Stimulated activated memory B cell treated with anti-CD40 and anti-IgM and Interleukin-4, amounts not matched to agents 10 μg/mL and 1 μg/mL and 100 μg/mL, for 72 hours (primary cell): ENCODE measurements at places on chromosomes 3 and 15.

GRCh38 chr15:69253156-69253555 lies 45.6 kb upstream of the PAQR5 start:
- ATAC-seq = no peak

GRCh38 chr3:50190936-50191660 lies at the start of gene GNAT1:
Gene GNAT1 (plus strand): TSS chr3:50191610. CDS start chr3:50191726, 116 bp downstream.
- ATAC-seq = no peak

DNA sequence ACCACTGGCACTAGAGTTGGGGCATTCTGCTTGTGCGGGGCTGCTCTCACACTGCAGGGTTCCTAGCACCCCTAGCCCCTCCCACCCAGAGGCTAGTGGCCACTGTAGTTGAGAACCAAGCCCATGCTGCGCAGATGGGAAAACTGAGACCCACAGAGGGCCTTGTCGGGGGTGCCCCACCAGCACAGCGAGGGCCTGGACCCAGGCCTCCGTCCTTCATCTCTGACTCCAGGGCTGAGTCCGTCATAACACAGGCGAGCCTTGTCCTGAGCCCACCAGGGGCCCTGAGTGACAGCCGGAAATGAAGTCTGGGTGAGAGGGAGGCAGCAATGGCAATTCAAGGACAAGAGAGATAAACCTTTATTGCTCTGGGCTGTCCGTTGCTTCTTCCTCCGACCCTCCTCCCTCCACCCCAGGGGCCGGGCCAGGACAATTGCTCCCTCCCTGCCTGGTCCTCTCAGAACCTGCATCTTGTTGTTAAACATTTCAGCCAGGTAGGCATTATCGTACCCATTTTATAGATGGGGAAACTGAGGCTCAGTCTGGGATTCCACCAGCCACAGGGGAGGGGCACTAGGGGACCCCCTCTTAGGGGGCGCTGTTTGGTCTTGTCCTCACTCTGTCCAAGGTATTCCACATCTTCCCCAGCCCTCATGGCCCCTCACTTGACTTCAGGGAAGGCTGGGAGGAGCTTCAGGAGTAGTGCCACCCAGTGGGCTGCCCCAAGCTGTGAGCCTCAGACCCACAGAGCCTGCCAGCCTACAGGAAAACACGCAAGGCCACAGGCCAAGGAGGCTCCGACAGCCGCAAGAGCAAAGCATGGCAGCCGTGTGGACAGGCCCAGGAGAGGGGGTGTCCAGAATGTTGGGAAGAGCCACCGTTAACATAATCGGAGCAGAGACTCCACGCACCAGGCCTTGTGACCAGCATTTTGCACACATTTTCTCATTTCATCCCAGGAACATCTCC lies 4.4 kb upstream of the GRIP2 start:
- no peak for ATAC-seq

GRCh38 chr15:39381517-39381916 lies 199.4 kb upstream of the THBS1 start:
- no peak for ATAC-seq

GRCh38 chr15:26921433-26921832 lies 49.5 kb upstream of the GABRG3 start:
- no peak for ATAC-seq

GRCh38 chr3:33954956-33955355 lies 156.5 kb downstream of the PDCD6IP start:
- no peak for ATAC-seq

GRCh38 chr3:56962206-56962605 lies 98.3 kb upstream of the SPATA12 start:
- ATAC-seq = no peak

DNA sequence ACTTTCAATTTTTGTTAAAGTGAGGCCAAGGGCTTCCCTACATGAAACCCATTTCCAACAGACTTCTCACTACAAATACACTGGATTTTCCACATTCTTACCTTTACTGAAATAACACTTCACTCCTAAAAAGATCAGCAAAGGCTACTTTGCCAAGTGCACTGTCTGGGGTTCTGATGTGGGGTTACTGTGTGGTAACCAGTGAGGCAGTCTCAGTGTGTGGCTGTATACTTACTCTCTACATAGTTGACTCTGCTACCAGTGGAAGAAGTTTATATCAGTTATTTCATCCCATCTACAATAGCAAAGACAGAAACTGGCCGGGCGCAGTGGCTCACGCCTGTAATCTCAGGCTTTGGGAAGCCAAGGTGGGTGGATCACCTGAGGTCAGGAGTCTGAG lies 5.6 kb downstream of the WDR82 start:
- no peak for ATAC-seq
